Trophoblast cell (in vitro differentiated cells and primary cell): ENCODE measurements at places on chromosomes 7 and 10.

GRCh38 chr10:17950726-17951125, 992 bp upstream of the SLC39A12 start:
- no peak for DNase-seq

DNA sequence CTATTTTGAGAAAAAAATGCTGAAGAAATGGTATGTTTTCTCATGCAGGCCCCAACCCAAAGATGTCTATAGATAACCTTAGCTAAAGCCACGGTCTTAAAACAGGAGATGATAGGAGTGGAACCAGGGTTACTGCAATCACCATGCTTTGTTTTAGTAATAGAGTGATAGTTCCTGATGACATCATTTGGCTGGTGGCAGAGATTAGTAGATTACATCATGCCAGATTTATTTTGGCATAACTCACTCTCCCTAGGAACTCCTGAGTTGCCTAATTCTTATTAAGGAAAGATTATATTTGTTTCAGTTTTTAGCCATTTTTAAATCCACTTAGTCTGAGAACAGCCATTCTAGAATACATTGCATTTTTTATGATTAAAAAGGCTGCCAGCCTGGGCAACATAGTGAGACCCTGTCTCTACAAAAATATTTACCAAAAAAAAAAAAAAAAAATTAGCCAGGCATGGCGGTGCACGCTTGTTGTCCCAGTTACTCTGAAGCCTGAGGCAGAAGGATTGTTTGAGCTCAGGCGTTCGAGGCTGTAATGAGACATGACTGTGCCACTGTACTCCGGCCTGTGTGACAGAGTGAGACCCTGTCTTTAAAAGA, 17.8 kb downstream of the ENO4 start:
- no peak for DNase-seq

DNA sequence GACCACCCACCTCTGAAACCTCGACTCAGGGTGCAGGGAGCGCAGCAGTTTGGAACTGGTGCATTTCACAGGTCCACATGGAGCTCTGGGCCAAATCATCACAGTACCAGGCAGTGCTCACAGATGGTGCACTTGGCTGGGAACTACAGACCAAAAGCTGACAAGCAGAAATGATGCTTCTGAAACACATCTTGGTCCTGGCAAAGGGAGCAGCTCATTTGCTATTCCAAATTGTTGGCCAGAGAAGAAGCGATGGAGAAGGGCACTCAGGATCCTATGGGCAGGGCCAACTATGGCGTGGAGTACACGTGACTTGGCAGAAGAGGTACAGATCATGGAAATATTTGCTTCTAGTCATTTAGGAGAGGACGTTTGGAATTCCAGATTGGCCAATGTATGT, 383.9 kb downstream of the CALN1 start:
- DNase-seq = no peak

- no peak for DNase-seq
Observed at GRCh38 chr10:7703140-7703539, at the start of gene ITIH2. Gene ITIH2 (plus strand): TSS chr10:7703316. CDS start chr10:7703435, 119 bp downstream.

DNA sequence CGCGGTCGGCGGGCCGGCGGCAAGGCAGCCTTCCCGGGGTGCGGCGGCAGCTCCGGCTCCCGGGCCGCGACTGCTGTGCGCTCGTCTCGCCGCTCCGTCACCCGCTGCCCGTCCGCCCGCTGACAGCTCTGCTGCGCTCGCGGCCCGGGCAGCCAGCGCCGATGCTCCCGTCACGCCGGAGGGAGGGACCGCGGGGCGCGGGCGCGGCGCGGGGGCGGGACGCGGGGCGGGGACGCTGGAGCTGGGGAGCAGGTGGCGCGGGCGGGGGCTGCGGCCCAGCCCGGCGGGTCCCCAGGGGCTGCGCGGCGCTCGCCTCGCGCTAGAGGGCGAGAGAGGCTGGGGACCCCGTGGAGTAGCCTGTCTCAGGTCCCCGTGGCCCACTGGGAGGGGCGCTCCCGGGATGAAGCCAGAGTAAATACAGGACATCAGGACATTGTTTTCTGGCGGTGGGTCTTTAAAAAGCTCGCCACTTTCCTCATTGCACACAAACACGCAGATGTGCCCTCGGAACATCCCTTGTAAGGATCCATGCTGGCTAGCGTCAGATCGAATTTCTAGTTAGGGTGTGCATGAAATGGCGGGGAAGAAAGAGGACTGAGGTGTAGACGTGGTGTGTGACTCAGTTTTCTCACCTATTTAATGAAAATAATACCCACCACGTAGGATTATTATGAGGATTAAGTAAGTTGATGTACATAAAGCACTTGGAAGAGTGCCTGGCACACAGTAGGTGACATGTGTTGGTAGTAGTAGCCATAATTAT, at the start of gene ELAPOR2:
Gene ELAPOR2, minus strand, starts transcription at position 130 of the 763 bp plus-strand sequence. CDS start 141 bp downstream, outside the sequence.
- DNase-seq = peak; percentile 60

GRCh38 chr10:131215776-131216175, 95.7 kb downstream of the TCERG1L start:
- no peak for DNase-seq

DNA sequence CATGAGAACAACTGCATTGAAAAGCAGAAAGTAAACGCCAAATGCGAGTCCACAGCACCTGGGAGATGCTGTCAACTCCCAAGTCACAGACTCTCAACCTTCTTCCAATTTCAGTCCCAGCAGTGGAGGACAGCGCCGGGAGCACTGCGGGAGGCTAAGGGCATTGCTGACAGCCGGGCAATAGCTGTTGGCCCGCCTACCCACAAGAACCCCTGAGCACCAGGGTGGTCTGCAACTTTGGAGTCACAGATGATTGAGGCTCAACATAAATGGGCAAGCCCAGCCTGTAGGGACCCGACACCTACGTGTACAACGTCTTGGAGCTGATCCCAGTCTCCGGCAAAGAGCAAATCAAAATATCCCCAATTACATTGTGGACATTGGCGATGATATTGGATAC, 262.9 kb downstream of the TCERG1L start:
- no peak for DNase-seq

- no peak for DNase-seq
Observed at GRCh38 chr7:157840914-157841772, 504.3 kb downstream of the DNAJB6 start.

DNA sequence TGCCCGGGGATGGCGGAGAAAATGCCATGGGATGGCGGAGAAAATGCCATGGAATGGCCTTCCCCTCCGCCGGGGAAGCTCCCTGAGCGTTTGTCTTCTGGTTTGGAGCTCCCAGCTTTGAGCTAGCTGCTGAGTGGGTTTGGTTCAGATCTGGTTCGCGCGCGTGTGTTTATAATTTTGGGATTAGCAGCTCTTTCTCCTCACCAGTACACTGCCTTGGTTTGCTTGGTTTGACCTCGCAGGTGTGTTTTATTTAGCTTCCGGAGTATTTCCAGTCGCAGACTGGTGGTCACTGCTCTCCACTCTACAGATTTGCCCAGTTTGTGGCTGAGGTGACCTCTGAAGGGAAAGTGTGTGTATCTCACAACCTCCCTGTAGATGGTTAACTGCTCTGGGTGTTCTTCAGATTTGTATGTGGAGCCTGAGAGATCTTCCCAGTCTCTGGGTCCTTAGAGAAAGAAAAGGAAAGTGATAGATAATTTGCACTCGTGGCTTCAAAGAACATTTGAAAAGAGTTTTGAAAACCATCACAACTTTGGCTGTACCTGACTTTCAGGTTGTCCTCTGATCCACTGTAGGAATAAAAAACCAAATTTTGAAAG, 597 bp downstream of the ZNF277 start:
- no peak for DNase-seq

- DNase-seq = no peak
Observed at GRCh38 chr7:137960020-137960419, 41.9 kb downstream of the CREB3L2 start.
